ENCODE measurements at places on chromosomes 7 and 10.

DNA sequence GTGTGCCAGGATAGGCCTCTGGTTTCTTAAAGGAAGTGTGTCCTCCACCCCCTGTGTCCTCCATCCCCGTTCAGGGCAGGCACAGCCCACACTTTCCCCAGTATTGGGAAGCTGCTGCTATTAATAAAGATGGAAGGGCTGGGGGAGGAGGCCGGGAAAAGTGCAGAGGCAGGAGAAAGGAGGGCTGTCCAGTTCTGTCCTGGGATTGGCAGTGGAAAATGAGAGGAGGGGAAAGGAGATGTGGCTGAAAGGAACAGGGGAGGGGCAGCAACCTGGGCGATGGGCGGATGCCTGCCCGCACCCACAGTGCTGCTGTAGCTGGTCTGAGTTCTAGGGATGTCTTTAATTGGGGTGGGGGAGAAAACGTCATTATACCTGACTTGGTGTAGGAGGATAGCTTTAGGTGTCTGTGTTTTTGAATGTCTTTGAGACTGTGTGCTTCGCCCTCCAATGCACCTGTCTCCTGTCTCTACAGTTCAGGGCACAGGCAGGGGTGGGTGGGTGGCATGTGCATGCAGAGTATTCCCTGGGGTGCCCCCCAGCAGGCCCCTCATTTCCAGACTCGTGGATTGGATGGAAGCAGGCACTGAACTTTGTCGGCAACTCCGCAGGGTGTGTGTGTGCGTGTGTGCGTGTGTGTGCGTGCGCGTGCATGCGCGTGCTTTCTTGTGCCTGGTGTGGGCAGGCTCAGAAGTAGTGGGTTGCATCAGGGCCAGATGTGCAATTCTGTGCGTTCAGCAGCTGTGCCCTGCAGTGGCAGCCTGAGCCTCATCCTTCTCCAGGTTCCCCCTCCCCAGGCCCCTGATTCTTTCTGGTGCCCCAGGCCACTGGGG is 2.5 kb downstream of the TRIM8 start:
- DNase-seq = no peak

DNA sequence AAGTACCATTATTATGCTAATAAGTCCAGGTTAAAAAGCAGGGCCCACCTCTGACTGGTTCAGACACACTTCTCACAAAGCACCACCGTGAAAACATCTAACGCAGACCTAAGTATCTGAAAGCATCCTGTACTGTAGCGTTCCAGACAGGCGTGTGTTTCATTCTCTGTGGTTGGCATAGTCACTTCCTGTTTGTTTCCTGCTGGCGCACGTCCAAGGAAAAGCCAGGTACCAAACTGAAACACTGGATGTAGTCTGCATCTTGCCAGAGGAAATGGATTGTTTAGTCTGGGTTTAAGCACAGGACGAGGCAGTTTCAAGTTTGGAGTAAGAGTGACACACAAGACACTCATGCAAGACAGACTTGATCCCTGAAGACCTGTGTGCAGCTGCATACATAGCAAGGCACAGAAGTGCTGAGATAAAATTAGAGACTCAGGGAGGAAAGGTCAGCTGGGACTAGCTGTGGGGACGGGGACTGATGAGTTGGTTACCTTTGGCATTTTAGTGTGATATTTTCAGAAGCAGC is 23.3 kb downstream of the BPGM start:
- peak; percentile 86 for DNase-seq

DNA sequence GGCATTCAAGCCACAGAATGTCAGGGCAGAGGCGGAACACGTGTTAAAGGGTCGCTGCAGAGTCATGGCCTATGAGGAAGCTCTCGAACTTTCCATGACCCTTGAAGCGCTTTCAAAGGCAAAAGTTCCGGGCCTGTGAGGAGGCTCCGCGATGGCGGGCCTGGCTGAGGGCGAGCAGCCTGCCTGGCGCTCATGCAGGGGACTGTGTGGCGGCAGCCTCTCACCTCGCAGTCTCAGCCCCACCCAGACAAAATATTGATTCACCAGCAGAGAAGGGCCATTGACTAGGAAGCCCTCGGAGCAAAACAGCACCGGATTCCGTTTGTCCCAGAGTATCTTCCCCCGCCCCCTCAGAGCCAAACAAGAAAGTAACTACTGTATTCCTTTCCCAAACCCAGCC is 12.8 kb upstream of the CNNM1 start:
- no peak for DNase-seq

DNA sequence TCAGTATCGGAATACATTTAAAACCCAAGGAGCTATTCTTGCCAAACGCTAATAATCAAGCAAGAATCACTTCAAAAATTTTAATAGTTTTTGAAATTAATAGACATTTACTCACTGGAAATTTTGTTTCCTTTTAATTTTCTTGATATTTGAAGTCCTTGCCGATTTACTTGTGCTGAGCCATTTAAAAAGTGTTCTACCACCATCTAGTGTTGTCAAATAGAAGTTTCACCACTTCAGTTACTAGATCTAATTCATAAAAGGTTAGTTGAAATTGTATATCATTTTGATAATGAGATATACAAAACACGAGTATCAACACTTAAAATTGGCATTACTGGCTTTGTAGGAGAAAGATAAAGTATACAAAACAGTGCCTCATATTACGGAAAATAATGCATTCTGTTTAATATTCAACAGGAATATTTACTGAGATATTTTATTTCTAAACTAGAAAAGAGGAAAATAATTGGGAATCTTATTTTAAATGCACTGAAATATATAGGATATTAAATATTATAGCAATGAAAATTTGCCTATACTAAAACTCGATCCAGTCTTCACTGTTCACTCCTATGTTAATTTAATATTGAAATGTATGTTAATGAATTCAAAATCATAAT is 664.8 kb upstream of the SEMA3D start:
- DNase-seq = peak; percentile 69

DNA sequence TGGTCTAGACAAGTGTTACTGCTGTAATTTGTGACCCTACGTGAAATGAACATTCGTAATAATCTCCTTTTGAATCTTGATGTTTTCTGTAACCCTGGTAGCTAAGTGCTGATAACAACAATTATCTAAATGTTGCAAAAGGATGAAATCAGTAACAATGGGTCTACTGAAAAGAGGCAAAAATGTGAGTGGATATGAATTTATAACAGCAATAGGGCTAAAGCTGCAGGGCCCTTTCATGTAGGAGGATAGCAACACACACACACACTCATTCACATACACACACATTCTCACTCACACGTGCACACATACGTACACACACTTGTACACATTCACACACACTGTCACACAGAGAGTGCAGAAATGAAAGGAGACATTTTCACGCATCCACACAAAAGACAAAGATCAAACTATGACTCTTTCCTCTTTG is 200.8 kb upstream of the NEBL start:
- no peak for DNase-seq

DNA sequence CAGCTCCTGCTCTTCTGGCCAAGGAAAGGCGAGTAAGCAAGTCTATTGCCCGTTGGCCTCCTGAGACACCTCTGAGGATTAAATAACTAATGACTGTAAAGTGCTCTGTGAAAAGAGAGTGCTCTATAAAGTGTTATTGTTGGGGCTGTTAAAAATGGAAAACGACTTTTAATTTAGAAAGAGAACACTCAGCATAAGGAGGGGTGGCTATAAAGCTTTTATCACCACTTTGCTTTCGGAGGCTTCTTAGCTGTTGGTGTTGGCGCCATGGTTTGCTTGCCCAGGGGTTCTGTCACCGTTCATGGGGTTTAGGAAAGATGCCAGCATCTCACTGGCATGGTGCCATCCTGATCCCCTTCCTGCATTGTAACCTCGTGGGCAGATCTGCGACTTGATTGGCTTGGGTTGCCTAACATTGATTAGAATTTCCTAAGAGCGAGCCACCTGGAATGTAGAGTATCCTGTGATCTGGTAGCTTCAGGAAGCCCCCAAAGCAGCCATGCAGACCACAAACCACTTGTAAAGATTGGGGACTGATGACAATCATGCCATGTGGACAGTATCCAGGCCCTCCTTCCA is 509.9 kb downstream of the LRMDA start:
- no peak for DNase-seq

DNA sequence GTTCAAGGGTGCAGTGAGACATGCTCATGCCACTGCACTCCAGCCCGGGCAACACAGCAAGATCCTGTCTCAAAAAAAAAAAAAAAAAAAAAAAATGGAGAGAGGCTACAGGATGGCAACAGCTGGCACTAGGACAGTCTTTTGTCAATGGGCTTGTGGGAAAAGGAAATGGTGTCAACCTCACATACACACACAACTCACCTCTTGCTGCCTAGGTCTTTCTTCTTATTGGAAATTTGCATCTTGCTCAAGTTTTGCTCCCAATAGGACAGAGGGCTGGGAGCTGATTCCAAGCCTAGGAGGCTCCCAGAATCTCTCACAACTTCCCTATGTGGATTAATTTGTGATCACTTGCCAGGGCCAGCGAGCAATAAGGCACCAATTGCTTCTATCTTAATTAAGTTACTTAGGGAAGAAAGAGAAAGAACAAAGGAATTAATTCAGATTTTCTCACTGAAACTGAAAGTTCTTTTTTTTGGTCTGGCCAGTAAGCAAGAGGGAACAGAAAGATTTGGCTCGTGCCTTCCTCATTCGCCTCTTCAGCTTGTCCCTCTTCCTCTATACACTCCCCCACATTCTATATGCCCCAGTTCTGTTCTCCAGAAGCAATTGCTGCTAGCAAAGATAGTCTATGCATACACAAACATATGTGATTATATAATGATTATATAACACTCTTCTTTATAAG is 33.8 kb downstream of the MAP3K8 start:
- DNase-seq = no peak

- DNase-seq = no peak
Measured at GRCh38 chr10:114359041-114359952, 45.0 kb downstream of the AFAP1L2 start.

DNA sequence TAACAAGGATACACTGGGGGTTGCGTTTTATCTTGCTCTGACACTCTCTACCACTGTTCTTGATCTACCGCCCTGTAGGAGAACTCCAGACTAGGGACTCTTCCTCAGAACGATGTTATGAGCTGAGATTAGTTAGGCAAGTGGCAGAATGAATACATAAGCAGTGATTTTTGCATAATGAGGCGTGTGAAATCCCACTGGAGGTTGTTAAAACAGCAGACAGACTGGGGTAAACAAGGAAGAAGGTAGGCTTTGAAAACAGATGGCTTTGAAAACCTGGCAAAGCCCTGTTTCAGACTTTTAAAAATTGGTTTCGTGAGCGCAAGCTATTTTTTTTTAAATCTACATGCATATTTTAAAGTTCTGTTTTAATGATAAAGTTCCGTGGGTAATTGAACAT is 785.2 kb downstream of the TYW1 start:
- DNase-seq = no peak

GRCh38 chr7:109522585-109522984 is 952.9 kb downstream of the DNAJB9 start:
- no peak for DNase-seq

GRCh38 chr10:19979628-19980027 is 163.4 kb downstream of the PLXDC2 start:
- DNase-seq = no peak

DNA sequence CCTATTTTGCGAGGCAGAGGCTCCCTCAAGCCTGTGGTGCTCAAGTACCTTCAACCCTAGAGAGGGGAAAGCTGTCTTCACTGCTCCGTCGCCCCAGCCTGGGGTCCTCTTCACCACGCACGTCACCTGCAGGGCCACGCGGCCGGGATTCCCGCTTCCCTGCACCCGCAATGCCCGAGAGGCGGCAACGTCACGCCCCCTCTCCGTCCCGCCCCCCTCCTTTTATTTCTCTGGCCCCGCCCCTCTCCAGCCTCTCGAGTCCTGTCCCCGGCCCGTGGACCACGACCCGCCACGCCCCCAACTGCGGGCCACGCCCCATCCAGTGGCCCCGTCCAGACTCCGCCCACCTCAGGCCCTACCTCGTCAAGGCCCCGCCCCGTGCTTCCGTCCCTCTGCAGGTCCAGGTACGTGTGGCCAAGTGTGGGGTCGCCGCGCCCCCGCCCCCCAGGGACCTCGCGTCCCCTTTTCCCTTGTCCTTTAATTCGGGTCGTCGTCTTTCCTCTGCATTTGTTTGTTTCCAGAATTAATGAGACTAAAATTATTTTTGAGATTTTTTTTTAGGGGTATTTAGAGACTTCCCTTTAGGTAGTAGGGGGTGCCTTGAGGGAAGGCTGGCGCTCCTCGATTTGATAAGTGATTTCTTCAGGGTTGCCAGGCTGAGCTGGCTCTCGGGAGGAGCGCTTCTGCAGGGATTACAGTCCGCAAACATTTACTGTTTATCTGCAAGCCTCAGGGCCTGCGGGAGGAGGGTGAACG is 69.8 kb upstream of the BAIAP2L1 start:
- DNase-seq = no peak

DNA sequence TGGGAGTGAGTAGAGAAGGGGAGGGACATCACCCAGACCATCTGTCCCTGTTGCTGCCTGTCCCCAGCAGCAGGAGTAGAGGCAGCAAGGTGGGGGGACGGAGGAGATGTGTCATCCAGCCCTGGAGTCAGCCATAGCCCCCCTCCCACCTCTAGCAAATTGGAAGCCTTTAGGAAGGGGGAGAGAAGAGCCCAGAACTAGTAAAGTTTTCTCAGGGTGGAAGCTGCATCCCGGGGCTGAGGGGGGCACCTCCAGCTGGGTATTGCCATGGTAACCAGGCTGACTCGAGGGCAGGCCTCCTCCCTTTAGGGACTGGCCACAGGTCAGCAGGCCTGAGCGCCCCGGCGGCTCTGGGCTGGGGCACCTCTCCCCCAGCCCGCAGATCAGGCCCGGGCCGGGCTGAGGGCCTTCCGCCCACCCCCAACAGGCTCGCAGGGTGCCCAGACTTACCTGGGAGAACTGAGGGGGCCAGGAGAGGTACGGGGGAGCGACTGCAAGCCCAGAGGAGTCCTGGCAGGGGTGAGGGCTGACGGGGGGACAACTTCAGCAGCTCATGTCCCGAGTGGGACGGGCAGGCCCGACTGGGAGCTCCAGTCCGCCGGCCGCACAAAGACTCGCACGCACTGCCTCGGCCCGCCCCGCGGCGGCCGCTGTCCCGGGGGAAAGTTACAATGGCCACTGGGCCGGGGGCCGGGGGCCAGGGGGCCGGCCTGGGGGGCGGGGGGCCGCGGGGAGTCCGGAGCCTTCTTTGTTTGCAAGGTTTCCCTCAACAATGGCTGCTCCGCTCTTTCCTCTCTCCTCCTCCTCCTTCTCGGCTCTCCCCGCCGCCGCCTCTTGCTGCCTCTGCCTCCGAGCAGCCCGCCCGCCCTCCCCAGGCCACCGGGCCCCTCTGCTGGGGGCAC is 6.0 kb downstream of the LDB1 start:
- DNase-seq = peak; percentile 53
